ENCODE measurements at places on chromosomes 6 and 20. TPM values are rescaled to one million over a fixed set of nuclear protein-coding genes. Genes with fewer than 3 reads are reported as not detected.

- DNase-seq: no peak
These were observed 22.3 kb upstream of the RPP40 start for GRCh38 chr6:5025911-5026819.

The SOX12 gene
- 8.5 TPM for total RNA-seq

DNA sequence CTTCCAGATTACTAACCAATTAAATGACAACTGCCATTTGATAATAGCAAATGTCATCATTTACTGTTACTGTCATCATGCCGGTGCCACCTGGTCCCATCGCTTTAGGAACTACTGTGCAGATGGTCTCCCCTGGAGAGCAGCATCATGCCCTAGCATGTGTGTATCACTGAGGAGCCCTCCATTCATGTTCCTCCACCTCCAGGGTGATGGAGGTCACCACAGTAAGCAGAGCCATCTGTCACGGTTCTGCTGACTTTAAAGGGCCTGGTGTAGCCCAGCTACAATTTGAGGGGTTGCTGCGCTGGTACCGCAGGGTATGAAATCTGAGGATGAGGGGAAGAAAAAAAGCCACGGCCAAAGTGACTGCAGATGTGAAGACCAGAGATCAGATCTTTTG lies 118.8 kb upstream of the KCNK16 start:
- DNase-seq: no peak

The AIG1 gene
- total RNA-seq: 46.4 TPM

GRCh38 chr20:41169791-41170351 lies 32.5 kb downstream of the PLCG1 start:
- DNase-seq: peak; percentile 26

The KCNB1 gene
- 43.0 TPM for total RNA-seq

DNA sequence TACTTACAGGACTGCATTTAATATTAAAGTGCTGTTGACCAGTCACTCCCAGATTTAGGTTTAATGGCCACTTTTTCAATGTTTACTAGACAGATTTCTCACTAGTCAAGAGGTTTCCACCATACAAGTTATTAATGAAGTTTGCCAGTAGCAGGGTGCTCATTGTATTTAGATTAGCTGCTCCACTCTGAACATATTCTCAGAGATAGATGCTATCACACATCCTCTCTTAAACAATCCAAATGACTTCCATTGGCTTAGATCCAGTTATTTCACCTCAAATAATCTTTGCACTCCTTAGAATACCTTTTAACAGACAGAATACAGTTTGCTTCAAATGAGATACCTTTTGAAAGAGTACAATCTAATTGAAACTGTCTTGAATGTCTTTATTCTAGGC lies 276.1 kb downstream of the HDGFL1 start:
- DNase-seq: no peak

- no peak for DNase-seq
These were observed 61.3 kb upstream of the CARMIL1 start for GRCh38 chr6:25217829-25218228.

GRCh38 chr20:3084986-3085360 lies 449 bp upstream of the AVP start:
- DNase-seq: no peak
